ENCODE measurements at places on chromosomes 2 and 18. TPM values are rescaled to one million over a fixed set of nuclear protein-coding genes. Genes with fewer than 3 reads are reported as not detected.

The L3MBTL4 gene
- not detected for total RNA-seq

The RESP18 gene
- not detected for total RNA-seq

DNA sequence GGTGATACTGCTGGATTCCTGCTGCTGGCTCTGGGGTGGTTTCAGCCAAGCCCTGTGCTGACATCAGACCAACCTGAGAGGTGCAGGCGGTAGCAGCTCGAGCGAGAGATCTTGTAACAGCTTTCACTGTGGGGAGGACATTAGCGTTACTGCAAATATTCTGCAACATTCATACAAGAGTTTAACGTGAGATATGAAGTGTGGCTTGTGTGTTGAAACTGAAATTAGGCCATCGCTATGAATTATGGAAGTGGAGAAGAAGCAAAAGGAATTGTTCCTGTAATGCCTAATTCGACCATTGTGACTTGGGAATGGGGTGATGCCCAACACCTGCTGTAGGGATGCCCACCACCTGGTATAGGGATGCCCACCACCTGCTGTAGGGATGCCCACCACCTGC, 6.5 kb upstream of the MLPH start:
- no peak overlapping the region for H3K27ac ChIP-seq
- no peaks in the 10 kb centered on the region for H3K4me1 ChIP-seq
- DNase-seq = no peak
- H3K4me3 ChIP-seq = no peak overlapping the region
- peaks cover 32% of the 10 kb centered on the region for H3K27me3 ChIP-seq

- no peaks in the 10 kb centered on the region for H3K36me3 ChIP-seq
- no peak for DNase-seq
- H3K4me3 ChIP-seq = no peak overlapping the region
- no peaks in the 10 kb centered on the region for H3K27me3 ChIP-seq
- H3K27ac ChIP-seq = no peak overlapping the region
- H3K4me1 ChIP-seq = no peaks in the 10 kb centered on the region
Measured at GRCh38 chr2:6082625-6083018, 390.4 kb downstream of the SOX11 start.

DNA sequence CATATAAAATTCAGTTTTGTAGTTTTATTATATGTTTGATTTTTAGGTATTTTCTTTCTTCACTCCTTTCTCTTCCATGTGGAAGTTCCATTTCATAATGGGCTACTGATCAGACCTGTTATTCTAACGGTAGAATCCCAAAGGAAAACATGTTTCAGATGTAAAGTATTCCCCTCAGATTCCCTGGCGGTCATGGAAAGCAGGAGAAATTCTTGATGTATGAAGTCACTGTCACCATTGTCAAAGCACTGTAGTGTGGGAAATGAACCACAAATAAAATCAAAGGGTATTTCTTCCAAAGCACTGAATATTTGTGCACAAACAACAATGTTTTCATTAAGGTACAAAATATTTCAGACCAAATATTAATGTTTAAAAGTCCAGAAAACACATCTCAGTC, 237.3 kb upstream of the KLHL14 start:
- no peak for DNase-seq
- H3K36me3 ChIP-seq = no peaks in the 10 kb centered on the region
- H3K4me3 ChIP-seq = no peak overlapping the region

GRCh38 chr2:217904614-217904965, 98.2 kb downstream of the TNS1 start:
- no peak overlapping the region for H3K27ac ChIP-seq
- H3K4me3 ChIP-seq = no peak overlapping the region
- no peak for DNase-seq
- H3K4me1 ChIP-seq = peaks cover 7% of the 10 kb centered on the region
- H3K27me3 ChIP-seq = peaks cover 21% of the 10 kb centered on the region

Data from K562 (cell line).